ENCODE measurements at places on chromosomes 2 and 18.

DNA sequence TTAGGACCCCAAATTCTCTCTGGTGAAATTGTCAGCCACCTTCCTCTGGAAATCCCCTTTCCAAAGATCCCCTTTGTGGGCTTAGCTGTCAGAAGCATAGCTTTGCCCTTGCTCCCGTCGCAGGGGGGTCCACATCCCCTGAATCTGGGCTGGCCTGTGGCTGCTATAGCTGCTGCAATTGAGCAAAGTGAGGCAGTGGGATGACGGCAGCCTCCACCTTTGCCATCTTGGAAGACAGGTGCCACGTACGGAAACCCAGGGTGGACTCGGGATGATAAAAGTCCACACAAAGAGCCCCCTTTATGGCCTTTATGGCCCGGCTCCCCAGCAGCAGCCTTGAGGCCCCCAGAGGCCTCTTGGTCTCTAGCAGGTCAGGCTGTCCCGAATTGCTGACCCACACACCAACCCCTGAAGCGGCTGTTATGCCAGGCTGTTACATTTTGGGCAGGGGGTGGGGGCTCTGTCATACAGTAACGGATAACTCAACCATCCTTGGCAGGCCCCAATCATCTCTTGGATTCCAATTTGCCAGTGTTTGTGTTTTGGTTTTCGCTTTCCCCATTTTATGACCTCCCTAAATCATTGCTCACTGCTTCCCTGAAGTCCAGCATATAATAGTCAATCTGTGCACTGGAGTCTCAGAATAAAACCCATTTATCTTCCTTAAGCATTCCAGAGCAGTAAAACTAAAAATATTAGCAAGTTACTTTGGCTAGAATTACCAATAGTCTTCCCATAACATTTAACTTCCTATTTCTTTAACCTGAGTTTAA is 33.2 kb upstream of the ID2 start:
- DNase-seq, result no peak

- DNase-seq, result no peak
These were observed 72.2 kb upstream of the MYCN start for GRCh38 chr2:15868186-15868585.

- DNase-seq, result peak; percentile 63
These were observed 17.3 kb upstream of the RHOB start for GRCh38 chr2:20429528-20429927.

DNA sequence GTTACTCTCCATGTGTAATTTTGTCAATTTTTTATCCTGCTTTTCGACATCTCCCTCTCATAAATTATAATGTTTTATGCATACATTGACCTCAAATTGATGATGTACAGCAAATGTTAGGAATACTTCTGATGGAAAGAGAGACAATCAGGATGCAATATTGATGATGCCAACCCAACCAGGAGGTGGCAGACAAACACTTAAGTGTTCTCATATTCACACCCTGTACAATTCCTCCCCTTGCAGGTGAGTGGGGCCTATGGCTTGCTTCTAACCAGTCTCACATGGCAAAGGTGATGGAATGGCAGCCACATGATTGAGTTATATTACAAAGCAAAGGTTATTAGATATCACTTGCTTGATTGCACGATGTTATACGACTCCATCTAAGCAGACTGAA is 594.3 kb upstream of the REG3G start:
- DNase-seq, result no peak

DNA sequence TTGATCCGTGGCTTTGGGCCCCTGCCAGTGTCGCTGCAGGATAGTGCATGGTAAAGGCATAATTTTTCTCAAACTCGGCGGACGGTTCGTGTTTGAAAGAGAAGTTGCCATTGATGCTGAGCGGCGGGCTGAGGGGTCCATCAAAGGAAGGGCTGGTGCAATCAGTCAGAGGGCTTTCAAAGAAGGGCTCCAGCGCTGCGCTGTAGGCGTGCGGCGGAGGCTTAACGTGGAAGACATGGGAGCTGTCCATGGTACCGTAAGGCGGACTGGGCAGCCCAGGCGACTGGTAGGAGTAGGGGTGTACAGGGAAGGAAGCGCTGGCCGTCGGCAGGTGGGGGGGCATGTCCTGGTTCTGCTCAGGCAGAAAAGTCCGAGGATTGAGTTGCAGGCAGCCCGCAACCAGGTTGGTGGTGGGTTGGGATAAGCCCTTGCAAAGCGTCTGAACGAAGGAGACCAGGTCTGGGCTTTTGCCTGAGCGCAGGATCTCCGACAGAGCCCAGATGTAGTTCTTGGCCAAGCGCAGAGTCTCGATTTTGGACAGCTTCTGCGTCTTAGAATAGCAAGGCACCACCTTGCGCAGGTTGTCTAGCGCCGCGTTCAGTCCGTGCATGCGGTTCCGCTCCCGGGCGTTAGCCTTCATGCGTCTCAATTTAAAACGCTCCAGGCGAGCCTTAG is 2.3 kb downstream of the NEUROD1 start:
- peak; percentile 78 for DNase-seq

DNA sequence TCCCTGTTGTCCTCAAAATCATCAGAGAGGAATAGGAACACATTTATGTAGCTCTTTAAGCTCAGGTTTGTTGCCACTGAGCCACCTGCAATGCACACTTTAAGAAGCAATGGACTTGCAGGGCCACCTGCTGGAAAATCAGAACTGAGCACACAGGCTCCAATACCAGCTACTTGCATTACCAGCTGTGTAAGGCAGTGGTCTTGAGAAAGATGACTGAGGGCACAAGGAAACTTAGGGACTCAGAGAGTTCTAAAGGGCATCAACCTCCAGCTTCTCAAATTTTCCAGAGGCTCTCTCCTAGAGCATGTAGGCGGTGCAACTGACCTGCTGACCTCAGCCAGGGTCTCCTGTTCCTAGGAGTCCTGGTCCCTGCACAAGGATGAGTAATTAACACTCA is 2.5 kb upstream of the CNDP2 start:
- DNase-seq, result peak; percentile 63

GRCh38 chr2:179096090-179096489 is 46.2 kb upstream of the CCDC141 start:
- DNase-seq, result no peak

GRCh38 chr2:45014016-45014702 is 4.9 kb upstream of the SIX2 start:
- DNase-seq, result peak; percentile 70

GRCh38 chr2:103249462-103249861 is 487.6 kb downstream of the TMEM182 start:
- DNase-seq, result no peak

DNA sequence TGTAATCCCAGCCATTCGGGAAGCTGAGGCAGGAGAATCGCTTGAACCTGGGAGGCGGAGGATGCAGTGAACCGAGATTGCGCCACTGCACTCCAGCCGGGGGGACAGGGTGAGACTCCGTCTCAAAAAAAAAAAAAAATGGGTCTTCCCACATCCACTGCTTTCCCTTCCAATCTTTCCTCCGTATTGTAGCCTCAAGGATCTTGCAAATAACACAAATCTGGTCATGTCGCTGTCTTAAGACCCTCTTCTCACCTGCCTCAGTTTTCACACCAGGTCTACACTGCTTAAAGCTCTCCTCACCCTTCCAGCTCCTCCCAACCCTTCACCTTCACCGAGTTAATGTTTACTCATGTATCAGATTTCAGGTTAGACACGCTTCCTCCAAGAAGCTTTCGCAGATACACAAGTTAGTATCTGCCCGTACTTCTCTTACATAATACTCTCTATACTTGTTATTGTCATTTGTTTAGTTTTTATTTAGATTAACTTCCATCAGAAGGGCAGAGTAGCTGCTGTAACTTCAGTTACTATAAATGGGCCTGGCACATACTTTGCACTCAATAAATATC is 1.5 kb downstream of the IER3IP1 start:
- DNase-seq, result no peak

- no peak for DNase-seq
These were observed 105.7 kb upstream of the KCTD1 start for GRCh38 chr18:26653943-26654615.

DNA sequence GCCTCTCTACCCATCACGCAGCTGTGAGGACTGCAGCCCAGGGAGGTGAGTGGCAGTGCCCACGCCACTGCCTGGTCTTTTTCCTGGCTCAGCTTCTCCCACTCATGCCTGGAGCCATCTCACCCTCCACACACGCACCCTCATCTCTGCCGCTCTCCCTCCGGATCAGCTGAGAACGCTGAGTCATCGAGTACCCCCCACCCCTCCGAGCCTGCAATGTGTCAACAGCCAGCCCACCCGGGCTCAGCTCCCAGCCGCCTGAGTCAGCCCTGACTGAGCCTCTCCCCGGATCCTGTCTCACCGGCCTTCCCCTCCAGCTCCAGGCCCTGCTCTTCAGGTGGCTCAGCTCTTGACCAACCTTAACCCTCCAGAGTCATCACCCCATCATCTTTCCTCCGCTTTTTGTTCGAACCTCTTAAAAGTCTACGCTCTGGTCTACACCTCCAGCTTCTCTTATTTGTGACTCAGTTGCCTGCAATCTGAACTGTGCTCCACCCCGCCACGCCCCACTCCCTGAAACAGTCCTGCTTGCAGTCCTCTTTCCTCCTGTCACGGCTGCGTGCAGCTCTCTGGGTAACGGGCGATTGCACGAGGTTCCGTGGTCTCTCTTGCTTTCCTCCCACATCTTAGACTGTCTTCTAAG is 94.4 kb upstream of the ASAP2 start:
- peak; percentile 94 for DNase-seq

DNA sequence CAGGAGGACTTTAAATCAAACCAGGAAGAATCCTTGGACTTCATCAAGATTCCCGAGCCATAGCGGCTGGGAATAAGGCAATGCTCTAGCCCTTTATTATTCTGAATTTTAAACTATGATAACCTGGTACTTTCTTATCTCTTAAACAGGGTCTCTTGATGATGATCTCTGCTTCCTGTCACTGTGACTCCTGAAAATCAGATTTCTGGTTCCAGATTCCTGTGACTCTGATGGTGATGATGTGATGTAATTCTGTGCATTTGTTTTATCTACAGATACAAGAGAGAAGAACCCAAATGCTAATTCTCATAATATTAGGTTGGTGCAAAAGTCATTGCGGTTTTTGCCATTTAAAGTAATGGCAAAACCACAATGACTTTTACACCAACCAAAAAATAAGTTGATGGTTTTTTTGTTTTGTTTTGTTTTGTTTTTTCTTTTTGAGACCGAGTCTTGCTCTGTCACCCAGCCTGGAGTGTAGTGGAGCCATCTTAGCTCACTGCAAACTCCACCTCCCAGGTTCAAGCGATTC is 116.3 kb upstream of the CREB1 start:
- no peak for DNase-seq

- no peak for DNase-seq
These were observed 340.0 kb upstream of the MEX3C start for GRCh38 chr18:51537487-51537886.

- peak; percentile 31 for DNase-seq
These were observed 1.3 kb downstream of the TWIST2 start for GRCh38 chr2:238848976-238849853.

GRCh38 chr2:129253461-129253812 is 726.0 kb upstream of the RAB6C start:
- DNase-seq, result no peak

GRCh38 chr2:71526141-71526540 is 72.8 kb downstream of the DYSF start:
- DNase-seq, result no peak

DNA sequence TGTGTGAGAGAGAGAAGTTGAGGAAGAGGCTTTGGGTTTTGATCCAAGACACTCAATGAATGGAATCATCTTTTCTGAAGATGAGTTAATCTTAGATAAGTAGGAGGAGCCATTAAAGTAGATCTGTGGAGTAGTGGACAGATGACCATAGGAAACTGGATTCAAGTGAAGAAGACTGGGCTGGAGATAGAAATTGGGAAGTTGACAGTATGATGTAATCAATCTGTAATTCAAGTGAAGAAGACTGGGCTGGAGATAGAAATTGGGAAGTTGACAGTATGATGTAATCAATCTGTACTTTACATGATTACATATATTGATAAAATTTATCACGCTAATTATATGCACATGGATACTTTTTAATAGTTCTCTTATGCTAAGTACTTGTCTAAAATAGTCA is 92.8 kb downstream of the PHLPP1 start:
- no peak for DNase-seq

- peak; percentile 99 for DNase-seq
These were observed 32.4 kb downstream of the ASB1 start for GRCh38 chr2:238459081-238459629.

DNA sequence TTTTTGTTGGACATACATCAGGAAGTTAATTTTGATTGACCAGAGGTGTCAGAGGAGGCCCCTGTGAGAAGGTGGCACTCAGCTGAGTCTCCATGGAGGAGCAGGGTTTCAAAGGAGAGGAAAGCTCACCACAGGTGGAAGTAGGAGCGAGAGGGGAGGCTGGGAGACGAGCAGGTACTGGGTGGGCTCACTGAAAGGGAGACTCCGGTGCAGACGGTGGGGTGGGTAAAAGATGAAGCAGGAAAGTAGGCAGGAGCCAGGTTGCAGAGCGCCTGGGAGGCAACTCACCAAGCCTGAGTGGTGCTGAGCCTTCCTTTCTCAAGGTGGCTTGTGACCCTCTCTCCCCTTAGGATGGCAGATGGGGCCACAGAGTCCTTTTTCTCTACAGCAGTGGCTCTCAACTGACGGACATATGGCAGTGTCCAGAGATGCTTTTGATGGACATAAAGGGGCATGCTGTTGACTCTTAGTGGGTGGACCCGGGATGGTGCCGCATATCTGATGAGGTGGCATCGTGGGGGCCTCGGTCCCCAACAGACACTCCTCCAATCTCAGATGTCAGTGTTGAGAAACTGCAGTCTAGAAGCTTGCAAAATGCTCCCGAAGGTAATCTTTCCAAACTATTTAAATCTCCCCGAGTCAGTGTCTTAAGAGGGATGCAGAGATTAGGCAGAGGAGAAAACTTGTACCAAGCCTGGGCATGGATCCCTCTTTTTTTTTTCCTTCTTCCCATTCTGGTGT is 64.0 kb downstream of the LPIN1 start:
- no peak for DNase-seq

- DNase-seq, result peak; percentile 63
These were observed 211.0 kb upstream of the ZC3H15 start for GRCh38 chr2:186274936-186275575.

DNA sequence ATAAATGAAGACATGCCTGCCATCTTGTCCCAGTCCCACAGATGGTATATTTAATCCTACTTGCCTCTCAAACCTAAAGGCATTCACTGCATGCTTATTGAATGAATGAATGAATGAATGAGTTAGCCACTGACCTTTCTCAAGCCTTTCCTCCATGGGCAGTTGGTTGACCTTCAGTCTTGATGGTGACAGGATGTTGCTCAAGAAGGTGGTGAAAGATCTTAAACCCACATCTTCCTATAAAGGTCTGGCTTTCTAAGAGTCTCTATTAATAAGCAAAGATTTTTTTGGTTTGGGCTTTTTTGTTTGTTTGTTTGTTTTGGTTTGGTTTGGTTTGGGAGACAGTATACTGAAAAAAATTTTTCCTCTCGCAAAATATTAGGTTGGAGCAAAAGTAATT is 41.7 kb downstream of the KIAA2012 start:
- peak; percentile 50 for DNase-seq

- peak; percentile 29 for DNase-seq
These were observed at the start of gene ADGRF3 for GRCh38 chr2:26346454-26347053. TSS of gene ADGRF3 (minus strand) at chr2:26346789. CDS start at chr2:26346234, 555 bp downstream.

GRCh38 chr2:101882769-101883307 is 108.9 kb upstream of the IL1R2 start:
- DNase-seq, result no peak
